ENCODE measurements at places on chromosomes 16 and 17.

GRCh38 chr17:269616-270514 is 82.7 kb downstream of the RPH3AL start:
- no peak for DNase-seq

GRCh38 chr16:1812732-1813163 is 13.9 kb downstream of the HAGH start:
- DNase-seq, result no peak

- DNase-seq, result no peak
Observed at GRCh38 chr17:58329035-58329809, 627 bp upstream of the TSPOAP1 start.

DNA sequence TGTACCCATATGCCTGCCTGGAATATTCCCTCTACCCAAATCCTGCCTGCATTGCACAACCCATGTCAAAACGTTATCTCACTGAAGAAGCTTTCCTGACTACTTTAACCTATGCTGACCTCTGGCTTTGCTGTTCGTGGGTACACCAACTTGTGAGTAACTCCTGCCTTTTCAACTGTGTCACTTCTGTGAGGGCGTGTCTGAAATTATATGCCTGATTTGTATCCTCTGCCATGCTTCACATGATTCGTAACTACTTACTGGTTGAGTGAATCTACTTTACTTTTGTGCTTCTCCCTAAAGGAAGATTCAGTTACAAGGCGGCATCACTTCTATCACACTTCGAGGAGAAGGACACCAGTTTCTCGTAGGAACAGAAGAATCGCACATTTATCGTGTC is 33.3 kb upstream of the USP43 start:
- DNase-seq, result no peak

- DNase-seq, result peak; percentile 19
Observed at GRCh38 chr17:57422574-57423164, 166.3 kb downstream of the MSI2 start.

- DNase-seq, result no peak
Observed at GRCh38 chr16:89954462-89954861, 5.9 kb downstream of the DEF8 start.

- no peak for DNase-seq
Observed at GRCh38 chr17:54967621-54968261, 713 bp downstream of the COX11 start.

GRCh38 chr17:80109066-80109660 is 7.8 kb downstream of the GAA start:
- no peak for DNase-seq

DNA sequence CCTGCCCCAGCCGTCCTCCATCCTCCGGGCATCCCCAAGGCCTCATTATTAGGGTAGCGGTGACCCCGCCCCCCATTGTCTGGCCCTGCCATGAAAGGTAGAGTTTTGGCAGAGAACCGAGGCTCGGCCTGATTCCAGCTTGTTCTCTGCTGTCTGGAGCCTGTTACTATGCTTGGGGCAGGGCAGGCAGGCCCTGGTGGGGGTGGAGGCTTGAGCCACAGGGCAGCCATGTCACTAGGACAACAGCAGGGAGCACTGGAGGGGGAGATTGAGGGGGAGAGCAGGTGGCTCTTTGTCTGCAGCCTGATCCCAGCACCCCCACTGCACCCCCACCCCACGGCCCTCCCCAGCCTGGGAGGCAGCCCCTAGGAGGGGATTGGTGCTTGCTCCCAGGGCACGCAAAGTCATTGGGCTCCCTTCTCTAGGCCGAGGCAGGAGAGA is 15.4 kb downstream of the RHBDL3 start:
- no peak for DNase-seq

GRCh38 chr16:46618516-46618915 is 2.7 kb downstream of the SHCBP1 start:
- no peak for DNase-seq

DNA sequence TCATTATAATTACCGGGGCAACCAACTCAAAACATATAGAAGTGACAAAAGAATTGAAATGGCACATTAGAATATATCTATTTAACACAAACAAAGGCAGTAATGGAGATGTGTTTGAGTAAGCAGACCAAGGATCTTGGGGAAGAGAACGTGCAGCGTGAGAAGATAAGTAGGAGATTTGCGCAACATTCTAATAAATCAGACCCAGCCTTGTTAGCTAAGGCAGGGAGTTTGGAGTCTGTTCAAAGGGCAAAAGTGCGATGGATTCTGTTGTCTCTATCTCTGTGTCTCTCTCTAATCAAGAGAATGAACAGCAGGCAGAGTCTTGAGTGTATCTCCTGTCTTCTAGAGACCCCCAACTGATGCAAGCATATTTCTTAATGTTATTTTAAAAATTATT is 55.0 kb upstream of the FA2H start:
- no peak for DNase-seq

GRCh38 chr16:86928523-86929011 is 350.2 kb downstream of the FOXL1 start:
- DNase-seq, result no peak

DNA sequence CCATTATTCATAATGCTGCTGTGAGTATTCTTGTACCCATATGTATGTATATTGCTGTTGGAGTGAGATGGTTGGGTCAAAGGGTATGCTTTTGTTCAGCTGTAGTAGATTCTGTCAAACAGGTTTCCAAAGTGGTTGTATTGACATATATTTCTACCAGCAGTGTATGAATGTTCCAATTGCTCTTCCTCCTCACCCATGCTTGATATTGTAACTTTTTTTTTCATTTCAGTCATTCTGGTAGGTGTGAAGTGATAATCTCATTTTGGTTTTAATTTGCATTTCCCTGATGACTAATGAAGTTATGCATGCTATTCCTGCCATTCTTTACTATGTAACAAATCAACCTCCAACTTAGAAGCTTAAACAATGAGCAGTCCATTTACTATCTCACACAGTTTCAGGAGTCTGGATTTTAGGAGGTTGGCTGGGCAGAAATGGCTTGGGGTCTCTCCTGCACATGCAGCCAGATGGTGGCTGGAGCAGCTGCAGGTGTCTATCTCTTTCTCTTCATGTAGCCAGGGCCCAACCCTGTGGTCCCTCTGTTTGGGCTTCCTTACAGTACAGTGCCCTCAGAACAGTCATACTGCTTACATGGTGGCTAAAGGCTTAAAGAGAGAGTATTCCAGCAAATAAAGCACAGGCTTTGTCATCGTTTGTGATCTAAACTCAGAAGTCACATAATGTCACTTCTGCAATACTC is 21.2 kb downstream of the ERAL1 start:
- no peak for DNase-seq

- no peak for DNase-seq
Observed at GRCh38 chr17:7355053-7355452, at the start of gene TMEM95. Gene TMEM95 (plus strand): TSS chr17:7355156. CDS start chr17:7355205, 49 bp downstream.

DNA sequence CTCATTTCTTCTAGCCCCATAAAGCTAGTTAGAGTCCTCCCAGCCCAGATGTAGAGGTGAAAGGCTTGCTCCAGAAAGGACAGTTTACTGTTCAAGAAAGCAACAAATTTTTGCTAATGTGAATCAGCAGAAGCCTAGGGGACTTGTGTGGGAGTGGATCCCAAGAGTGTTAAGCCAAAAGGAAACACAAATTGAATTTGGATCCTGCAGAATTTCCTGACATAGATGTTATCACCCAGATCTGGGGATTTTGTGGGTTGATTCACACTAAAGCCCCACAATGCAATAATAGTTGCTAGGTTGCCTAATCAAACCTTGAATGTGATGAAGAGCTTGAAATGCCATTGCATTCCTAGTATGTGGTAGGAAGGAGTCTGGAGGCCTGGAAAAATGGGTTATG is 135.2 kb upstream of the HS3ST3A1 start:
- peak; percentile 76 for DNase-seq

- no peak for DNase-seq
Observed at GRCh38 chr17:9790889-9791876, at the start of gene DHRS7C. Gene DHRS7C (minus strand): TSS chr17:9791592. CDS start chr17:9791284, 308 bp downstream.

- no peak for DNase-seq
Observed at GRCh38 chr16:1779741-1780676, 2.4 kb downstream of the SPSB3 start.

GRCh38 chr17:43360376-43360738 is 38.4 kb upstream of the ARL4D start:
- DNase-seq, result no peak

DNA sequence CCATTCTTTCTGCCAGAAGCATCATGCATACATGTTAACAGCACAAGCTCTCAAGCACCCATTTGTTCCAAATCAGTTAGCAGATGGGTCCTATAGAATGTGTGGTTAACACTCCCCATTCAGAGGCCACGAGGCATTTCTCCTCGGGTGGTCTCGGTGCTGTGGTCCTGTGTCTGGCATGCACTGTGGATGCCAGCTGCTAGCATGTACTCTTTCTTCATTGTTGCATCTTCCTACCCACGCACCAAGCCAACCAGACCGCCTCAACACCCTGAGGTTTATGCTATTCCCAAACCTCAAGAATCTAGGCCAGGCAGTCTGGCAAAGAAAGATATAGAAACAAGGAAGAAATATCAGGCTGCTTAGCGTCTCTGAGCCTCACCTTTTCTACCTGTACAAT is 27.8 kb upstream of the MRTFB start:
- DNase-seq, result no peak

GRCh38 chr17:64063766-64064224 is 43.4 kb upstream of the ICAM2 start:
- DNase-seq, result no peak

GRCh38 chr17:76586741-76587487 is 1.3 kb upstream of the ST6GALNAC2 start:
- DNase-seq, result no peak

GRCh38 chr17:39660397-39661385 is 4.5 kb upstream of the TCAP start:
- no peak for DNase-seq

DNA sequence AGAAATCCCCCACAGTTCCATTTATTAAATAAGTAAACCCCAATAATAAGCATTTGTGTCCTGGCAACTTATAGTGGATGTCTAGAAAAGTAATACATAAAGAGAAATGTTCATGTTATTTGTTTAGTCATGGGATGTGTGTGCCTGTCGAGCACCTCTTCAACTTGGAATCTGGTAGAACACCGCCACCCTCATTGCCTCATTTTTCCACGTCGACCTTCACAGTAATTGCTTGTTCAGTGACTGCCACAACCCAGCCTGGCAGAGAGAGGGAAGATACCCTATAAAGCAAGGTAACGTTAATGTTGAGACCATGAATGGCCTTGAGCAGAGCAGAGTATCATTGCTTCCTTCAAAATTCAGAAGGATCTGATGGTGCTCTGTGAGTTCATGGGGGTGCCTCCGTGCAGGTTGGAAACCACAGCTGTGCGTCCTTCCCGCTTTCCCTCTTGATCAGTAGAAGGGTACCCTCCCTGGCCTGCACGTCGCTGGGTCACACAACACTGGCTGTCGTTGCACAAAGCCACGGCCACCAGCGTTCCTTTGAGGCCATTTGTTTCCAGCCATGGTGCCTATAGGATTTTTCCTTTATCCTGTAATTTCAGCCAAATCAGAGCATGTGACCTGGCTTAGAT is 3.7 kb upstream of the DNASE1 start:
- no peak for DNase-seq

GRCh38 chr17:28178800-28179199 is 136.3 kb downstream of the NLK start:
- DNase-seq, result no peak

DNA sequence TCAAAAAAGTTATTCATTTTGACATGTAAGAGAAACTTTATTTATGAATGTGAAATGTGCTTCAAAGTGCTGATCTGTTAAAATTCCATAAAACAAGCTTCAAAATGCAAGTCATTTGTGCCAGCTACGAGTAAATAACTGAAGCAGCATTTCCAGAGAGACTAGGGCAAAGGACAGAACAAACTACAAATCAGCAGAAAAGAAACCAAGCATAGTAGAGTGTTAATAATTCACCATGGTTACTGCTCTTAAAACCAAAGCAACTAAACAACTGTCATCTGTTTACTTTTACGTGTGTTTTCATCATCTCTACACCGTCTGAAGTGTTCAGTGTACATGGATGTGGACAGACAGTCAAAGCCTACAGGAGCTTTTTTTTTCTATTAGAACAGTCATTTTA is 1.6 kb upstream of the ASPA start:
- no peak for DNase-seq

DNA sequence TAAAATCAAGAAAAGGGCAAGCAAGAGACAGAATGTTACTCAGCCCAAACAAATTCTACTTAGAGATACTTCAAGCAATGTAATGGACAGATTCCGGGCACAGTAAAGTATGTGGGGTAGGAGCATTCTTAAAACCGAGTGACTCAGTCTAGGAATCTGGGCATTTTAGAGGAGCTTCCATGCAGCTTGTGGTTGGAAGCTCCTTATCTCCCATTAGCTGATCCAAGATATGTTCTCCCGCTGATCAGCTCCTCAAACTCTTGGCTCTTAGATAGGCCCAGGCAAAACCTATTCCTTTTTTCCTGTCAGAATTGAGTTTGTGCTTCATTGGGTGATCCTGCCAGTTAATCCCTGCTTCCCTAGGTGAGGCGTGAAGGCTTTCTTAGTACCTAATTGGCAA is 303.3 kb downstream of the CEP112 start:
- peak; percentile 62 for DNase-seq

DNA sequence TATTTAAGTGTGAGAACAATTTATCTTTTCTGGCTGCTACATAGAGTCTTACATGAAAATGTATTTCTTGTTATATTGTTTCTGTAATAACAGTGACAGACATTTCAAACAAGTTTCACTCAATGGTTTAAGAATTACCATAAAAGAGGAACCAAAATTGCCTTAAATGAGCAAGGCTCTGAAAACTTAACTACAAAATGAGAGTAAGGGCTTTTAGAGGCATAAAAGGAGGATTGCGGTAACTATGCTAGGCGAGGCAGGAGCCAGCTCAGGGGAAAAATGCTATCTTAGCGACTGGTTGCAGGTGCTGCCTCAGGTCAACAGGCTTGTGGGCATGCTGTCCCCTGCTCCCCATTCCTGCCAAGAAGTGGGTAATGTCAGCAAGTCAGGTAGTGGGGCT is 81.7 kb upstream of the MSI2 start:
- no peak for DNase-seq
